ENCODE measurements at places on chromosomes 1 and 21.

DNA sequence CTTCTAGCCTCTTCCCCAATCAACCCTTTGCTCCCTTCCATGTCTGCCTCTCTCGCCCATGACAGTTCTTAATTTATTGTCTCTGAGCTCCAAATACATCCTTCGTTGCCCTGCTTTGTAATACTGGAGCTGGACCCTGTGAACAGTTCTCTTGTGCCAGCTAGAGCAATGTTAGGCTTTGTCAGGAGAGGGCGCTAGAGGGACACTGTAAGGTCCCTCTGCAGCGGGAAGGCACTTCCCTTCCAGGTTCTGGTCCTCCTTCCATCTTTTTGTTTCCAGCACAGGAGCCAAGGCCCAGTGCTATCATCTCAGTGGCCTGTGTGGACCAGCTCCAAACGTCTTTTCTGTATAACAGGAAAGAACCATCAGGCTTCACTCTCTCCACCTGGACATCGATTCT lies 95.9 kb downstream of the PTPRU start:
- DNase-seq, result no peak

GRCh38 chr1:25792115-25792514 lies 7.9 kb upstream of the SELENON start:
- DNase-seq, result no peak

DNA sequence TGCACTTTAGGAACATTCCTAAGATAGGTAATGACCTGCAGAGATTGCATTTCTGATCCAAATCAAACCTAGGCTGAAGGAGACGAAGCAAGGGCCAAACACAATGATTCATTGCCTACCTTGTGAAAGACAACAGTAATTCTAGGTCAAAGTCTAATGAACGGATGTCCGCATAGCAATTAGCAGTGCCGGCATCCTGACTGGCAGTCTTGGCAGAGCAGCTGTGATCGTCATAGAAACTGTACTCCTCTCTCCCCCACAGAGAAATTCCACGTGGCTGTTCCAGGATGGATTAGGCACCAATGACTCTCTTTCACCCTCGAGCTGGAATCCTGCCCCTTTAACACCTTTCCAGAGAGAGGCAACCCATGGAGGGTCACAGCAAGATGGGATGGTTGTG lies 28.9 kb upstream of the VAV3 start:
- DNase-seq, result no peak

- no peak for DNase-seq
Observed at GRCh38 chr1:98692482-98692881, 31.0 kb downstream of the SNX7 start.

- no peak for DNase-seq
Observed at GRCh38 chr1:42136466-42136865, 16.7 kb upstream of the GUCA2B start.

DNA sequence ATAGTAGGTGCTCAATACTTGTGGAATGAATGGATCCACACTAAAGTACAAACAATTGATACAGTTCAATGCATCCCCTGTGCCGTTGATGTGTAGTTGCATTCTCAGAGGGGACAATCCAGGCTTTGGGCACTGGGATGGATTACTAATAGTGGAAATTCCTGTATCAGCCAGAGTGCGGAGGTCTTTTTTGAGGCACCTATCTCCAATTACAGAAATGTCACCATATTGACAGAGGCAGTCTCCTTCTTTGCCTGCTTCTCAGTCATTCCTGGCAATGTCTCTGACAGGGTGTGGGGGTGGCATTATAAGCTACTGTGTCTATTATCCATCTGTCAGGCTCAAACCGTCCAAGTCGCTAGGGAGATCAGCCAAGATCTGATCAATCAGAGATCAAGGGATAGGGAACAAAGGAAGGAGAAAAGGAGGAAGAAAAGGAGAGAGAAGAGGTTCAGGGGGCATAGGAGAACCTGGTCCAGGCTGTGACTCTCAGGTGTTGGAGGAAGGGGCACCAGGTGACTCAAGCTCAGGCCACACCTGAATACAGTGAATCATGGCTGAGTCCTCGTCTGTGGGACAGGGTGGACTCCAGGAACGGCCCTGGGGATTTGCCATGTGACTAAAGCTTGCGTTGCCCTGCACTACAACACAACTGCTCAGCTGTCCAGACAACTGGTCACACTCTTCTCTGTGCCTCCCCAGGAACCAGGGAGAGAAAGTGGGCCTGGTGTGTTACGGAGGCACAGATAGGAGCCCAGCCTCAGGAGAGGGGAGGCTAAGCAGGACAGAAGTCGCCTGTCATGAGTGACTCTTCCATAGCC lies 3.4 kb upstream of the LAMB3 start:
- no peak for DNase-seq

DNA sequence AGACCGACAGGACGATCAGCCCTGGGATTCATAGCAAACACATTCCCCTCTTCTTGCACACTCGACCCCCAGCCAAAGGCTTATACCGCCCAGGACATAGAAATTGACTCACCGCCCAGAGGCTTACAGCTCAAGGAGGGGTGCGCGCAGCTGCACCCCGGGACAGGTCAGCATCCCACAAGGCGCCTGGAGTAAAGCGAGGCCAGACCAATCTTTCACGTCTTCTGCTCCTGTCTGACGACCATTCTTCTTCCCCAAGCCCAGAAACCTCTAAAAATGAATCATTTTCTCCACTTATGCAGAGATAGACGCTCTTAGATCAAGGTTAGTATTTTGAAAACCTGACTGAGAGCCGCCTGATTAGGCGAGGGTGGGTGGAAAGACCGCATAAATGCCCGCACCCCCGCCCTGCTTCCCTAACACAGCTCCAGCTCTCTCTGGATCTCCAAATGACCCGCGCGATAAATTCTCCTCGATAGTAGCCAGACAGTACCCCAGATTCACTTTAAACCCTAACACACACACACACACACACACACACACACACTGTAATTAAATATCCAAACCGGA lies 1.9 kb upstream of the LHX8 start:
- no peak for DNase-seq

DNA sequence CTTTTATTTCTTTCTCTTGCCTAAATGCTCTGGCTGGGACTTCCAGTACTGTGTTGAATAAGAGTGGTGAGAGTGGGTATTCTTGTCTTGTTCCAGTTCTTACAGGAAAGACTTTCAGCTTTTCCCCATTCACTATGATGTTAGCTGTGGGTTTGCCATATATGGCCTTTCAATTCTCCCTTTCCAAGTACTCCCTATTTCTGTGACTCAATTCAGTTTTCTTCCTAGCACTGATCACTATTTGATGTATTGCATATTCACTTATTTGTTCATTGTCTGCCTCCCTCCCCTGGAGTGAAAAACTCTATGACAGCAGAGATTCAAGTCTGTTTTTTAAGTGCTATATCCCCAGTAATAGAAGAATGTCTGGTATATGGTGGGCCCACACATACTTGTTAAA lies 618.2 kb upstream of the CAMK1G start:
- DNase-seq, result no peak

GRCh38 chr1:233673261-233673946 lies 59.5 kb downstream of the KCNK1 start:
- DNase-seq, result no peak

DNA sequence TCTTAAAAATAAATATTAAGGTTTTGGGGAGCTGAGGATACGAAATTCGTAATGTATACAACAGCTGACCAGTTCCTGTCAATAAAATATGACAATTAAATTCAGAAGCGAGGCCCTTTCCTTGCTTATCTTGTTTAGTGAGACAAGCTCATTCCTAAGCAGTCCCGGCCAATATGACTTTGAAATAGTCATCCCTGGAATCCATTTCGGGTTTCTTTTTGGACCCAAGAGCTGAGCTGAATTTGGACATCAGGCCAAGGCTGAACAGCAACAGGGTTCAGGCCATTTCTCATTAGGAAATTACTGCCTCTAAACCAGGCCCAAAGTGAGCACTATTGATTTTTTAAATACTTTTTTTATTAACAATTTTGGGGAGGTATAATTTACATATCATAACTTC lies 17.3 kb upstream of the FMN2 start:
- no peak for DNase-seq

DNA sequence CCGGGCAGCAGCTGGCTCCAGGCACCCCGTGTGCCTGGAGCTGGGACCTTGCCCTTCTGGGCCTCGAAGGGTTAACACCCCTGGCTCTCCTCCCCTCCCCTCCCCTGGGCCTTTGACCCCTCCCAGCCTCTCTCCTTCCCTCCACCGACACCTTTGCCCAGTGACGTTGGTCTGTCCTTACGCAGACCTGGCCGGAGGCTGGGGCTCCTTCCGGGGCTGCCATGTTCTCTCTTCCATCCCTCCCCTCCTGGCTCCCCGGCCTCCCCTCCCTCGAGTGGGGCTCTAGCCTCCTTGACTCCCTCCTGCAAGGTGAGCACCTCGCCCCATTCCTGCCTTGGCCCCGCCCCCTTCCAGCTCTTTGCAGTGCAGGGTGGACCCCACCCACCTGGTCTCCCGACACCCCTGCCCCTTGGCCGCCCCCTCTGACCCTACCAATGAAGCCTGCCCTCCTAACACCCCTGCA lies at the start of gene TMEM82:
TSS of gene TMEM82 (plus strand) at position 161 of the 463 bp plus-strand sequence. CDS start at position 222, 61 bp downstream.
- DNase-seq, result no peak

DNA sequence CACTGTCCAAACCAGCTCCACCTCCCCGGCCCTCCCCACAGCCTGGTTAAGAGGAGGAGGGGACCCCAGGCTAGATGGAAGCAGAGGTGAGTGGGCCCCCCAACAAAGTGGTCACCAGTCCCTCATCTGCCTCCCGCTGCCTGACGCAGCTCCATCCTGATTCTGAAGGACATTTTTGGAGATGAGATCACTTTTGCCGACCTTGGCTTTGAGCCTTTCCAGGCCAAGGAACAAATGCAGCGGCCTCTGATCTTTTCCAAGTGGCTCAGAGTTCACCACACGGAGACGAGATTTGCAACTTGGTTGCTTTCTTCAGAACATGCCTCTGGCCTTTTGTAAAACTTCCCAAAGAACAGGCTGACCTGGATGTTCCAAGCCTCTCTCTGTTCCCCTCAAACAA lies 223.1 kb downstream of the NPHP4 start:
- DNase-seq, result no peak

DNA sequence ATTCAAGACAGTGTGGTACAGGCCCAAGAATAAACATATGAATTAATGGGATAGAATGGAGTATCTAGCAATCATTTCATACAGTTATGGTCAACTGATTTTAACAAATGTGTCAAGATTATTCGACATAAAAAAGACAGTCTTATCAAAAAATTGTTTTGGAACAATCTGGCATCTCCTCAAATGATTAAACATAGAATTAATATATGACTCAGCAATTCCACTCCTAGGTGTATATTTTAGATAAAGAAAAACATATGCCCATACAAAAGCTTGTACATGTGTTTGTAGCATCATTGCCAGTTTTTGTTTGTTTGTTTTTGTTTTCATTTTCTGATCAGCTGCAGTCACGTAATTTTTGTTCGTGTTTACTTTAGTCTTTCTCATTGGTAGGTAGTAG lies 1188.3 kb downstream of the BRINP3 start:
- no peak for DNase-seq

DNA sequence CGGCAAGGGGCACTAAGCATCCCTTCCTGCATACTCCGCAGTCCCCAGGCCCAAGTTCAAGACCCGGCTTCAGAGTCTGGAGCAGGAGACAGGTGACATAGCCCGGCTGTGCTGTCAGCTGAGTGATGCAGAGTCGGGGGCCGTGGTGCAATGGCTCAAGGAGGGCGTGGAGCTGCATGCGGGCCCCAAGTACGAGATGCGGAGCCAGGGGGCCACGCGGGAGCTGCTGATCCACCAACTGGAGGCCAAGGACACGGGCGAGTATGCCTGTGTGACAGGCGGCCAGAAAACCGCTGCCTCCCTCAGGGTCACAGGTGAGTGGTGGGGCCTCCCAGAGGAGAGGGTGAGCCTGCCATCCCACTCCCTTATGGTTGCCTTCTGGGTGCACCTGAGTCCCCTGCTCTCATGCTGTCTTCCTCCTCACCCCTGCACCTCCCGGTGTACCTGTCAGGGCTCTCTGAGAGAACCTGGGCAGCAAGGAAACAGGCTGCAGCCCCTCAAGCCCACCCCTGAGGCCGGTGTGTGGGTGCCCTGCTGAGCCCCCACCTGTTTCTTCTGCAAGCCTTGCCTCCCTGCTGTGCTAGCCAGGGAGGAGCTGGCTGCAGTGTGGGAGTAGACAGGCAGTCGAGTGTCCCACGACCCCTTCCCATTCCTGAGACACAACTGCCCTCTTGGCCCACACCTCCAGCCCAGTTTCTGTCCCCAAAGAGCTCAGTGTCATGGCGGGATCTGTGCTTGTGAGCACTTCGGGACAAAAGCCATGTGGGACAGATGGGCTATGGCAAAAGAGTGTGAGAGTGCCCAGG lies 99.2 kb downstream of the TRIM11 start:
- DNase-seq, result no peak

DNA sequence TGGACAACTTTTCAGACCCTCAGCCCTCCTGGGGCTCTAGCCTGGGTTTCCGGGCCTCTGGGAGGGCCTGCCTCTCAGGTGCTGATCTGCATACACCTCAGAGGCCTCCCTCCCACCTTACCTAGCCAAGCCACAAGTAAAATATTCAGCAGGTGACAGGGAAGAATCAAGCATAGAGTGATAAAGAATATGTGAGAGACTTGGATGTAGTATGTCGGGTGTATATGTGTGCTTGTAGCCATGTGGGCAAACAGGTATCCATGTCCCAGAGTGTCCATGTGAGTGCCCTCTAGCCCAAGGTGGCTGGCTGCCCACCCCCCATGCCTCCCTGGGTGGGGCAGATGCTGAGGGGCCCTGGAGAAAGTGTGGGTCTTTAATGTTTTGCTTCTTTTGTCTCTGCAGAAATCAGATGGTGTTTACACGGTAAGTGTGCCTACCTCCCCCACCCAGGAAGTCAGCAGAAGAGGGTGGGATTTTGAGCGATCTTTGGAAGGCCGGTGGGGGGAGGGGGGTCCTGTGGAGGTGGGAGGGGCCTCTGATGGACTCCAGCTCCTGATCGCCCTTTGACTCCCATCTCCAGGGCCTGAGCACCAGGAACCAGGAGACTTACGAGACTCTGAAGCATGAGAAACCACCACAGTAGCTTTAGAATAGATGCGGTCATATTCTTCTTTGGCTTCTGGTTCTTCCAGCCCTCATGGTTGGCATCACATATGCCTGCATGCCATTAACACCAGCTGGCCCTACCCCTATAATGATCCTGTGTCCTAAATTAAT lies 3.4 kb downstream of the FCER1G start:
- DNase-seq, result no peak

GRCh38 chr1:91397605-91398004 lies 7.0 kb downstream of the HFM1 start:
- no peak for DNase-seq

- no peak for DNase-seq
Observed at GRCh38 chr21:45364468-45365185, 40.3 kb upstream of the COL18A1 start.

GRCh38 chr1:199551967-199552565 lies 475.4 kb upstream of the NR5A2 start:
- DNase-seq, result no peak

DNA sequence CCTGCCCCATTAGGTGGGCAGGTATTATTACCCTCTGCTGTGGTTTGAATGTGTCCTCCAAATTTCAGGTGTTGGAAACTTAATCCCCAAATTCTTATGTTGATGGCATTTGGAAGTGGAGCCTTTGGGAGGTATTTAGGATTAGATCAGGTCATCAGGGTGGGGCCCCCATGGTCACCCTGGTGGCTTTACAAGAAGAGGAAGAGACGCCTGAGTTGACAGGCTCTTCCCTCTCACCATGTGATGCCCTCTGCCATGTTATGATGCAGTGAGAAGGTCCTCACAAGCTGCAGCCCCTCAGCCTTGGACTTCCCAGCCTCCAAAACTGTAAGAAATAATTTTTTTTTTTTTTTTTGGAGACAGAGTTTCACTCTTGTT lies 8.8 kb upstream of the THEMIS2 start:
- no peak for DNase-seq

Data from CD4-positive, alpha-beta T cell (primary cell).